Stimulated activated CD4-positive, alpha-beta T cell treated with anti-CD3 and anti-CD28 coated beads, Interleukin-1b, Interleukin-23, amount 100 ng/mL, for 1 hour (primary cell): ENCODE measurements at places on chromosomes 3 and 15.

DNA sequence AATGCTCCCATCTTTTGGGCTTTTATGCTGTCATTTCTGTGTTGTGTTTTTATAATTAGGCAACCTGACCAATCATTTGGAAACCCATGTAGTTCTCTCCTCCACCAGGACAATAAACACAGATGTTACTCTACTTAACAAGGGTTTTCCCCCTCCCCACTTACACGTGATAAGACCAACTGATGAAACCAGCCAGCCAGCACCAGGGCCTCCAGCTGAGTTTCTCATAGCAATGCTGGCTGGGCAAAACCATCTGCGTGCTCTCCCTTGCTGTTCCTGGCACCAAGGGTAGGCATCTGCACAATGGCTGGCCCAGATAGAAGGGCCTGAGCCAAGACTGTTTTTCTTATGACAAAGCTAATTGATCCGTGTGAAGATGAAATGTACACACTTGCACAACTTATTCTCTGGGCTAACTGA lies 310.4 kb downstream of the PLCL2 start:
- no peak for DNase-seq

- no peak for DNase-seq
These were observed 249.6 kb downstream of the MBNL1 start for GRCh38 chr3:152518346-152518745.

DNA sequence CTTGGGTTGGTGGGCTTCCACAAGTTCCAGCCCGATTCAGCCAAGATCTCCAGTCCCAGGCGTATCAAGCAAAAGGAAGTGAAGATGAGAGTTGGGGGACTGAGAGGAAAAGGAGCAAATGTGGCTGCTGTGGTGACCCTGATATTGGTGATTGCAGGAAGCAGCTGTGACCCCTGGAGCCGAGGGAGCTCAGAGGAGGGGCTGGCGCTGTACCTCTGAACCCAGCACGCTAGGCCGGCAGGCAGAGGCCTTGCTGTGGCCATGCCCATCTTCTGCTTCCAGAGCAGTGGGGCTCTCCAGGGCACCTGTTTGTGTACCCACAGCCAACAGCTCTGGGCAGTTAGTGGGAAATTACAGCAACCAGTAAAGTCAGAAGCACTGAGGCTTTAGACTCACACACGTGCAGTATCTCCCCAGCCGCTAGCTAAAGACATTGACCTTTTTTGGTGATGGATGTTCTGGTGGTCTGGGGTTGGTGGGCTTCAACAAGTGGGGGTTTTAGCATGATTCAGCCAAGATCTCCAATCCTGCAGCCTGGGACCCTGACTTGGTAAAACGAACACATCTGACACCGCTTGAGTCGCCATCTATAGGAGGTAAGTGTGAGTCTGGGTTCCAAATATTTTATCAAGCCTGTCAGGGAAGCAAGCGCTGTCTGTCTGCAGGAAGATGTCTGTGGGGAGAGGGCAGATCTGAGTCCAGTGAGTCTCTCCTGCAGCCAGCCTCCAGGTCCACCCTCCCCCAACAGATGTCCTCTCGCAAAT lies 33.1 kb downstream of the TM2D3 start:
- DNase-seq = no peak

- peak; percentile 1 for DNase-seq
These were observed 296.8 kb downstream of the DOCK3 start for GRCh38 chr3:50971487-50971924.

DNA sequence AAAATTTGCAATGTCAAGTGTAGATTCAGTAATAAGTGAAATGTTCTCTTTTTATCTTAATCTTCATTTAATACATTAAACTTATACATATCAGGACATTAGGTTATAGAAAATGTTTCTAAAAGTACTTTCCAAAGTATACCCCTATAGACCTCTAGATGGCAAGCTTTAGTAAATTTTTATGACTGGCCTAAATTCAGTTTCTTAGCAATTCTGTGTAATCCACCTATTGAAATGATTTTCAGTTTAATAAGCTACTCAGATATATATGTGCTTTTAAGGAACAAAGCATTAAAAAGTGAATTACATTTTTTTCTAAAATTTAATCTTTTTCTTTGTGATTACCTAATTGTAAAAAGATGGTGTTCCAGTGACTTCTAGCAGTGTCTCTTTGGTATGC lies 342.2 kb downstream of the GBE1 start:
- no peak for DNase-seq

DNA sequence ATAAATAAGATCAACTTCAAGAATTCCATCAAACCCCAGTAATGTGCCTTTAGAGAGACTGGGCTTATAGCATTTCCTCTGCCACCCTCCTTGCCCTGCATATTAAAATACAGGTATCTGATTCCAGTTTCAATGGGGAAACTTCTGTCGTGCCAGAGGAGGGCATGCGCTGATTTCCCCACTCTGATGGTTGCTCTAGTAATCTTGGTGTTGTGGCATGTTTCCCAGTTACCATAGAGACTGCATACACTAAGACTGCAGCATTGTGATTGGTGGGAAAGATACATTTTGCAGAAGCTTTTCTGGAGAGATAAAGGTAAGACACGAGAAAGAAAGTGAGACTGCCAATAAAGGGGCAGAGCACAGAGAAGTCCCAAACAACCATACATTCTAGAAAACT lies 225.6 kb downstream of the TIGIT start:
- no peak for DNase-seq

GRCh38 chr15:70320482-70320881 lies 222.8 kb upstream of the TLE3 start:
- no peak for DNase-seq

DNA sequence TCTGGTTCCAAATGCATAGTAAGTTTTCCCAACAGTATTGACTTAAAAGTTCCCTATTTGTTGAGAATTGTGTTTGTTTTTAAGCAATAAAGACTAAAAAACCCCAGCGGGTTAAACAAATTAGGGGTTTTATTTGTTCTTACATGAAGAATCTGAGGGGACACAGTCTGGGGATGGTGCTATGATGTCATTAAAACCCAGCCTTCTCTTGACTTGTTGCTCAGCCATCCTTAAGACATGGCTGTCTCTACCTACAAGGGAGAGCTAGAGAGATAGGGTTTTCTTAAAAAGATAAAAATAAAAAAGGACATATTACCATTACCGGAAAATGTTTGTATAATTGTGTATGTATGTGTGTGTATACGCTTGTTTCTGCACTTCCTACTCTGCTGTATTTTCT lies 11.7 kb upstream of the ARL14 start:
- DNase-seq = no peak

DNA sequence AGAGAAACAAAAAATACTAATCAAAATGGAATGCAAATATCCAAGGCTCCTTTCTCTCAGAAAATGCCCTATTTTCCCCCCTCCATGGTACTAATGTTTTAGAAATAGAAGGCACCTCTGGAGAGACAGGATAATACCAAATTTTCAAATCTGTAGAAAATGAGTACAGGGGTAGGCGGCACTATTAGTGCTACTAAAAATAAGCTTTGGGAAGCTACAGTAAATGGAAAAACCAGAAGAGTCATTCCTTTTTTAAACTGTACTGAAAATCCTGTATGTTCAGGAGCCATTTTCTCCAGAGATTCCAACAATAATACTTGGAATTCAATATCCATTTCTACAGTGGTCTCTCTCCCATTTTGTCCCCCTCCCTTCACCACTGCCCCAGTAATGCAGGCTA lies 320.8 kb downstream of the RORA start:
- no peak for DNase-seq

- DNase-seq = no peak
These were observed 15.4 kb downstream of the TMOD3 start for GRCh38 chr15:51844747-51845426.

DNA sequence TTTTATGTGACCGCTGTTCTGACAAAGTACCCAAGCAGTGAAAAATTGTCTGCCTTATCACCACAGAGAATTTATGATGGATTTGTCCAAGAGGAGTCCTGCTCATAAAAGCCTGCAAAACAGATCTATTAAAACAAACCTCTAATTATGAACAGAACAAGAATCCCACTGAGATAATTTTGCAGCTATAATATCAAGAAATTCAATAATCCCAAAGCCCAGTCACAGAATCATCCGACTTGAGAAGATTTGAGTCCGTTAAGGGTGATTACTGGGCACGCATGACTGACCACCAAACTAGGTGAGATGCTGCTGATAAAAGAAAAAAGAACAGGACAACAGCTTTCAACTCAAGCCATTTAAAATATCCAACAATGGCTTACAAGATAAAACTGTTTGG lies 231.0 kb upstream of the WNT5A start:
- no peak for DNase-seq

- DNase-seq = no peak
These were observed 71.9 kb upstream of the SLC6A11 start for GRCh38 chr3:10744098-10744465.

DNA sequence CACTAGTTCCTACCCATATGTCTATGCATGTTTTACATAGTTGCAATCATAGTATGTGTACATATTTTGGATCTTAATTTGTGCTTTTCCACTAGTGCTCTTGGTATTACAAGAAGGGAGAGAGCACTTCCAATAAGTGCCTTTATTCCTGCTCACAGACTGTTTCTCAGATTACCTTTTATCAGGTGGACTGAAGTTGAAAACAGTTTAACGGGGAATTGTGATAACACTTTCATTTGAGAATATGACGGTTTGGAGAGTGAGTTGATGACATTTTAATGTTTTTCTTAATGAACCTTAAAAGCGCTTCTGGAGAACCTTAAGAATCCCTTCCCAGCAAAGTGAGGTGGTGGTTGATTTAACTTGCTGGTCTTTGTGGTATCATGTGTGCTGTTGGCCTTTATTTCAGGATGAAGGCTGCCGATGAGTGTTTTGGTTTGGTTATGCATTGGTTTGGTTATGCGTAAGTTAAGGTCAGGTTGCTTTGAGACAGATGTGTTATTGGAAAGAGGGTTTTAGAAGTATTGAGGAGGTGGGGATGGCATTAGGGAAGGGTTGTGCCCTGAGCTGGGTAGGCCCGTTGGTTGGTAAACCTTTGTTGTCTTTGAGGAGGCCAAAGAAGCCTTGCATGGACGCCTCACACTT lies 2.8 kb downstream of the EDEM1 start:
- no peak for DNase-seq

GRCh38 chr3:33798113-33798417 lies 365 bp upstream of the PDCD6IP start:
- no peak for DNase-seq

- no peak for DNase-seq
These were observed 77.0 kb downstream of the EPHA3 start for GRCh38 chr3:89184151-89184995.

DNA sequence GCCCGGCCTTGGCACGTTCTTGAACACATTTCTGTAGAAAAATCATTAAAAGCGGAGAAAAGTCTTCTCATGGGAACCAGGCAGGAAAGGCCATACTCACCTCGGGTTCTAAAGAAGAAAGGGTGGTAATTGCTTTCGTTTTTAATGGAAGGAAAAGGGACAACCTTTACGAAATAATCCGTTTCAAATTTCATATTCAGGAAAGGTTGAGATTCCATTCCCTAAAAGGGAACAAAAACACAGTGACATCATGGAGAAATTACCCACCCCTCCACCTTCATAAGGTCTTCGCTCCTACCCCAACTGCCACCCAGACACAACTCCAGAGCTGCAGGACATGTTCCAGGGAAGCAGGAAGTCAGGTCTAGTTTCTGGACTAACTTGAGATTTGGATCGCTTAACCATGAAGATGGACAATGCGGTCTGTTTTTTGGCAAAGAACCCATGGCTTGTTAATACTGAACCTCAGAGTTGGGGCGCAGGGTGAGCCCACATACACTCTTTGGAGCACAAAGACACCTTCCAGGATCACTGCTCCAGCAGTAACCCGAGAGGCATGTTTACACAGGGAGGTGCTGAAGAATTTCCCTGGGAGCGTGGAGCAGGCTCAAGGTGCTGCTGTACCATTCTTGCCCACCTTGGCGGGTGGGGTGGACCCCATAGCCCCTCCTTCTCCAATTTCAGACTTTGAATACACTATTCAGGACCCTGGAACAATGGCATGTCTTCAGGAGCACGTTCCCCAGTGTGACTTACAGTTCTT lies 49.2 kb downstream of the SPATA12 start:
- no peak for DNase-seq

DNA sequence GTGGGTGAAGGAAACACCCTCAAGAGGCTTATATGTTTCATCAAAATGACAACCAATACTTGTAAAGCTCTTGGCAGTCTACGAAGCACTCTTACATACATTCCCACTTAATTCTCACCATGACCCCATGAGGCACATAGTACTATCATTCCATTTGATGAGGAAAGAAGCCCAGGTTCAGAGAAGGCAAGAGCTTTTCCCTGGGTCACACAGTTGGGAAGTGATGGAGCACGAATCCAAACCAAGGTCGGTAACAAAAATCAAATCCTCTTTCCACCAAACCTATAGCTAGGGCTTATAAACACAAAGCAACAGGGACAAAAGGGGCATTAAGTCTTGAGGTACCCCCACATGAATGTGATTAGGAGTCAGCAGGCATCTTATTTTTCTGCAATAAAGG lies 187.1 kb downstream of the UACA start:
- no peak for DNase-seq

DNA sequence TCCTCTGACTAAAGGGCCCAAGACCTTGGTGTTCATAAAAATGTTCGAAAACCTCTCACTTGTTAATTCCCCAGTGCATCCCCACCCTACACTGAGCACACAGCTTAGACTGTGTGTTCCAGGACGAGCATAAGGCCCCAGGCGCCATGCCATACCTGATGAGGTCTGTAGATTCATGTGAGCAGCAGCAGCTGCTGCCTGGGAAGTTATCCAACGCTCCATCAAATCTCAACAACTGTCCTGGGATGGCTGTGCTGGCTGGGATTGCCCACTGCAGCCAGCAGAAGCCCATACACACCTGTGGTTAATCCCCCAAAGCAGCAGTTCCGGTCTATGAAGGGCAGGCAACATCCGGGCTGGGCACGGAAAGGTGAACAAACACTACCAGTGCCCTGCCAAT lies 391.2 kb downstream of the IL20RB start:
- DNase-seq = no peak

DNA sequence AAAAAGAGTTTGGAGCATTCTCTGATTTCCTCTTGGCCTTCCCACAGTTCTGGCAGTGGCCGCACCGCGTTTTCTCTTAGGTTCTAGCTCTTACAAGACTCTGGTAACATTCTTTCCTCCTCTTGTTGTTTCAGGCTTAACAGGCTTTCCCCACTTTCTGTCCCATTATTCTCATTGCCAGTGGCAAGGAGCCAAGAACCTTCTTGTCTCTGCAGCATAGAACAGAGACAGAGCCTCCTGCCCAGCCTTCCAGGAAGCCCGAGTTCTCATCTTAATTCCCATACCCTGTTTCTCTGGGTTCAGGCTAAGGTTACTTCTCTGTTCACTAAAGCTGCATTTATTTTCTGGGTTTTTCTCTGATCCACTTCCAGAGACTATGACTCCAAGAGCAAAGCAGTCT lies 61.1 kb downstream of the DUT start:
- no peak for DNase-seq

DNA sequence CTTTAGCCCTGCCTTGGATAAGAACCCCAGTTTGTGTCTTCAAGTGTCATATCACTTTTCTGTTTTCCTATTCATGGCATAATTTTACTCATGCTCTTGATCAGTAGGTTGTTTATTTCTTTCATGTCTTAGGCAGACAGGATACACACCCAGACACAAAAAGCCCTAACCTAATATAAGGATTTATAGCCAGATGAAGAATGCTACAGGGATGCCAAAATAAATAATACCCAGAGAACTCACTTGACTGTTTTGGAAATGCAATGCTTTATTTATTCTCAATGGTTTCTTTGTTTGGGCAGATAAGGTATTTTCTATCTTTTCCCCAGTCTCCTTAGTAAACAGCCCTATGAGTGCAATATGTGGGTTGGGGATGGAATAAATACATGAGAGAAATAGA lies 424.0 kb upstream of the PDZRN3 start:
- no peak for DNase-seq

- no peak for DNase-seq
These were observed 52.2 kb upstream of the PCSK6 start for GRCh38 chr15:101541501-101542292.

GRCh38 chr15:76674883-76675282 lies 230.3 kb downstream of the SCAPER start:
- no peak for DNase-seq
